Esophagus squamous epithelium (tissue), 5 donors: ENCODE measurements at places on chromosomes 11 and 22.
A peak's percentile ranks its signal among the peaks of the same experiment; 100 is the strongest.

- no peak for DNase-seq
- H3K27ac ChIP-seq = no peak overlapping the region
- H3K4me1 ChIP-seq = peaks cover 9% of the 10 kb centered on the region
- H3K27me3 ChIP-seq = peaks cover 56% of the 10 kb centered on the region
Observed at GRCh38 chr22:44244265-44244822, 63.6 kb downstream of the PARVG start.

- H3K36me3 ChIP-seq = no peaks in the 10 kb centered on the region
- DNase-seq = no peak
- peaks cover 46% of the 10 kb centered on the region for H3K4me1 ChIP-seq
- peak overlapping the region; percentile 25 for H3K27ac ChIP-seq
- H3K4me3 ChIP-seq = no peak overlapping the region
Observed at GRCh38 chr11:112156956-112157766, 6.7 kb downstream of the IL18 start.

DNA sequence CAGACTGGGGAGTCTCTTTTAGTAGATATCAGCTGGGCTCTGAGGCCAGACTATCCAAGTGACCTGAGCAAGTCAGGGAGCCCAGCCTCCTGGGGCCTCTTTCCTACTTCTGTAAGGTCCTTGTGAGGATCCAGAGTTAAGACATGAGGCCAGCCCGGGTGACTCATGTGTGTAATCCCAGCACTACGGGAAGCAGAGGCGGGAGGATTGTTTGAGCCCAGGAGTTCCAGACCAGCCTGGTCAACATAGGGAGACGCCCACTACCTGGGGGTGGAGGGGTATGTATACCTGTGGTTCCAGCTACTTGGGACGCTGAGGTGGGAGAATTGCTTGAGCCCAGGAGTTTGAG, 36.9 kb upstream of the POLA2 start:
- no peak for DNase-seq
- H3K27me3 ChIP-seq = no peaks in the 10 kb centered on the region
- H3K36me3 ChIP-seq = peaks cover 24% of the 10 kb centered on the region
- H3K27ac ChIP-seq = peak overlapping the region; percentile 83
- H3K4me3 ChIP-seq = peak overlapping the region; percentile 18
- H3K4me1 ChIP-seq = peaks cover 33% of the 10 kb centered on the region

DNA sequence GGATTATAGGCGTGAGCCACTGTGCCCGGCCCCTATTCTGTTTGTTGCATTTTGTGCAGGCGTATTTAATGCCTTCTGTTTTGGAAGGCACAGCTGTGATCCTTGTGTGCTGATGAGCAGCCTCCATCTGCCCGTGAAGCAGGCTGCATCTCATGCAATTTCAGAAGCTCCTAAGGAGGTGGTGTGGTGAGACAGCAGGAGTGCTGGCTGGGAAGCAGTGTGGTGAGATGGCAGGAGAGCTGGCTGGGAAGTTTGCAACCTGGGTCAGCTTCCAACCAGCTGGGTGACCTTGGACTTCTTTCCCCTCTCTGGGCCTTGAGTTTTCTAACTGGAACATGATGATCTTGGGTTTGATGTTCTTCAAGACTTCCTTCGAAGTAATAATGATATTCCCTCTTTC, 525.1 kb downstream of the TBC1D22A start:
- no peak overlapping the region for H3K4me3 ChIP-seq
- no peak overlapping the region for H3K27ac ChIP-seq
- H3K36me3 ChIP-seq = no peaks in the 10 kb centered on the region

- no peaks in the 10 kb centered on the region for H3K36me3 ChIP-seq
- H3K4me3 ChIP-seq = no peak overlapping the region
- peaks cover 22% of the 10 kb centered on the region for H3K4me1 ChIP-seq
- H3K27me3 ChIP-seq = no peaks in the 10 kb centered on the region
- DNase-seq = no peak
- no peak overlapping the region for H3K27ac ChIP-seq
Observed at GRCh38 chr11:124669193-124669592, 4.3 kb downstream of the SIAE start.

GRCh38 chr11:115893461-115894099, 389.4 kb upstream of the CADM1 start:
- no peaks in the 10 kb centered on the region for H3K4me1 ChIP-seq
- no peak overlapping the region for H3K4me3 ChIP-seq
- H3K27ac ChIP-seq = no peak overlapping the region
- H3K36me3 ChIP-seq = no peaks in the 10 kb centered on the region
- H3K27me3 ChIP-seq = no peaks in the 10 kb centered on the region
